ENCODE measurements at places on chromosomes 5 and 9.

- DNase-seq: no peak
Observed at GRCh38 chr5:162593881-162594280, 526.3 kb downstream of the GABRG2 start.

- DNase-seq: no peak
Observed at GRCh38 chr9:18046068-18046467, 427.9 kb upstream of the ADAMTSL1 start.

GRCh38 chr9:136173648-136174290 lies 31.2 kb downstream of the LHX3 start:
- DNase-seq: no peak

GRCh38 chr5:12111261-12111660 lies 207.0 kb upstream of the CTNND2 start:
- DNase-seq: no peak

Measured in foreskin melanocyte (primary cell).